ENCODE measurements at places on chromosomes 6 and 20. TPM values are rescaled to one million over a fixed set of nuclear protein-coding genes. Genes with fewer than 3 reads are reported as not detected.

HUS1B gene
- 3.9 TPM for total RNA-seq

STMND1 gene
- total RNA-seq, result 0.57 TPM

ASXL1 gene
- 24.3 TPM for total RNA-seq

GSTA1 gene
- total RNA-seq, result not detected

OR2J1 gene
- total RNA-seq, result not detected

GPLD1 gene
- total RNA-seq, result not detected

All from motor neuron (in vitro differentiated cells).